ENCODE measurements at places on chromosomes 16 and 17.

GRCh38 chr16:14499110-14499509, 130.9 kb downstream of the PARN start:
- H3K4me1 ChIP-seq, result peaks cover 25% of the 10 kb centered on the region
- peaks cover 5% of the 10 kb centered on the region for H3K36me3 ChIP-seq
- H3K27ac ChIP-seq, result no peak overlapping the region
- no peak for DNase-seq

DNA sequence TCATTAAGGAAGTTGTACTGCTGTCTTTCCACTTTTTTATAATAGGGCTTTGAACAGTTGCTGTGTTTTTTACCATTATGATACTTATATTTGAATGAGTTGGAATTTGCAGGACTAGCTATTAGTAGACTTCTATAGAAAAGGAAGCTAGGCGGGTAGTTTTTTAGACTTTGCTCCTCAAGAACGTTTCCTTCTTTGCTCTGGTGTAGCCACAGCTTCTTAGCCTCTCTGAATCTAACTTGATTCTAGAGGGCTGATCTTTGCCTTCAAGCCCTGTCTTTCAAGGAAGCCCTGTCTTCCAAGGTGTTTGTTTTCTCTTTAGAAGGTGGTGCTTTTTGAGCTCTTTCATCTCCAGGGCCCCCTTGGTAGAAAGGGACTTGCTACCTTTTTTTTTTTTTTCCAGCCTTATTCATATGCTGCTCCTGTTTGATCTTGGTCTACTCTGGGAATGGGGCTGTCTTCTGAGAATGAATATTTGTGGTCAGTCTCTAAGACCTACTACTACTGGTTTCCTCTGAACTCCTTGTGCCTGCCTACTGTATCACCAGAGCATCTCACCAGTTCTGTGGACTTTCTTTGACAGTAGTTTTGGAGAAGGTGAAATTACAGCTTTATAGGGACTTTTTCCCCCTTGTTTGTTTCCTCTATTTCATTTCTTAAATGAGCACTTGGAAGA, 52.3 kb upstream of the RASL10B start:
- no peak for DNase-seq
- no peaks in the 10 kb centered on the region for H3K27me3 ChIP-seq
- H3K27ac ChIP-seq, result peak overlapping the region; percentile 42
- H3K4me1 ChIP-seq, result peaks cover 12% of the 10 kb centered on the region
- no peak overlapping the region for H3K4me3 ChIP-seq
- peaks cover 26% of the 10 kb centered on the region for H3K36me3 ChIP-seq

DNA sequence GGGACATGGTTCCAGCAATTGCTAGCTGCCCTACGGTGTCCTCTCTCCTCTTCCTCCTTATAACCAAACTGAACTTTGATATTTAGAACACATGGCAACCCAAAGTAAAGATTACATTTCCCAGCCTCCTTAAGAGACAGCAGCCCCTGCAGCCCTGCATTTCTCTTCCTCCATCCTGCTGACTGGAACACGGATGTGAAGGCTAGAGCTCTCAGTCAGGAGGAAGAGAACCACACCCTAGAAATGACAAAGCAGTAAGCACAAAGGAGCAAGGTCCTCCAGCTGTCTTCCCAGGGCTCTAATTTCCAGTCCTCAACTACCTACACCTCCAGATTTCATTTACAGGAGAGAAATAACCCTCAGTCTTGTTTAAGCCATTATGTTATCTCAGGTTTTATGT, 10.9 kb downstream of the DYNC1LI2 start:
- peaks cover 10% of the 10 kb centered on the region for H3K36me3 ChIP-seq
- no peak overlapping the region for H3K27ac ChIP-seq
- H3K4me3 ChIP-seq, result no peak overlapping the region
- H3K4me1 ChIP-seq, result peaks cover 9% of the 10 kb centered on the region

- H3K36me3 ChIP-seq, result no peaks in the 10 kb centered on the region
- no peaks in the 10 kb centered on the region for H3K27me3 ChIP-seq
- peaks cover 3% of the 10 kb centered on the region for H3K4me1 ChIP-seq
- no peak overlapping the region for H3K27ac ChIP-seq
- no peak overlapping the region for H3K4me3 ChIP-seq
These were observed 10.8 kb downstream of the SLC22A31 start for GRCh38 chr16:89189358-89190025.

GRCh38 chr17:7589891-7590691, at the start of gene SOX15:
SOX15 (minus strand) TSS chr17:7590094; CDS start chr17:7589676, 418 bp downstream.
- peaks cover 8% of the 10 kb centered on the region for H3K4me1 ChIP-seq
- H3K27ac ChIP-seq, result no peak within 1 kb of the TSS
- no peak for DNase-seq
- no peak within 1 kb of the TSS for H3K4me3 ChIP-seq

- H3K27ac ChIP-seq, result no peak overlapping the region
- H3K4me3 ChIP-seq, result no peak overlapping the region
- H3K36me3 ChIP-seq, result no peaks in the 10 kb centered on the region
- H3K27me3 ChIP-seq, result no peaks in the 10 kb centered on the region
These were observed 1931.9 kb downstream of the TP53TG3F start for GRCh38 chr16:35391328-35391727.

GRCh38 chr16:83937922-83938885, 14.8 kb upstream of the OSGIN1 start:
- no peaks in the 10 kb centered on the region for H3K27me3 ChIP-seq
- no peak overlapping the region for H3K27ac ChIP-seq
- no peak overlapping the region for H3K4me3 ChIP-seq

DNA sequence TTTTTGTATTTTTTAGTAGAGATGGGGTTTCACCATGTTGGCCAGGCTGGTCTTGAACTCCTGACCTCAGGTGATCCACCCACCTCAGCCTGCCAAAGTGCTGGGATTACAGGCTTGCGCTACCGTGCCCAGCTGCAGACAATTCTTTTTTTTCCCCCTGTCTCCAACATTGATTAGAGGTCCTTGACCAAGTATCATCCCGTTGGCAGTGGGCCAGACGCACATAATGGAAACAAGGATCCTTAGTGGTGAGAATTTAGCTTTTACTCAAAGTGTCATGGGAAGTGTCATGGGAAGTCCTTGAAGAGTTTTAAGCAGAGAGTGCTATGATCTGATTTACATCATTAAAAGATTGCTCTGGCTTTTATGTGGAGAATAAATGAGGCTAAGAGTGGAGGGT, 2.1 kb upstream of the FBXO47 start:
- peaks cover 5% of the 10 kb centered on the region for H3K36me3 ChIP-seq
- peaks cover 10% of the 10 kb centered on the region for H3K4me1 ChIP-seq
- no peak overlapping the region for H3K4me3 ChIP-seq
- no peak for DNase-seq

DNA sequence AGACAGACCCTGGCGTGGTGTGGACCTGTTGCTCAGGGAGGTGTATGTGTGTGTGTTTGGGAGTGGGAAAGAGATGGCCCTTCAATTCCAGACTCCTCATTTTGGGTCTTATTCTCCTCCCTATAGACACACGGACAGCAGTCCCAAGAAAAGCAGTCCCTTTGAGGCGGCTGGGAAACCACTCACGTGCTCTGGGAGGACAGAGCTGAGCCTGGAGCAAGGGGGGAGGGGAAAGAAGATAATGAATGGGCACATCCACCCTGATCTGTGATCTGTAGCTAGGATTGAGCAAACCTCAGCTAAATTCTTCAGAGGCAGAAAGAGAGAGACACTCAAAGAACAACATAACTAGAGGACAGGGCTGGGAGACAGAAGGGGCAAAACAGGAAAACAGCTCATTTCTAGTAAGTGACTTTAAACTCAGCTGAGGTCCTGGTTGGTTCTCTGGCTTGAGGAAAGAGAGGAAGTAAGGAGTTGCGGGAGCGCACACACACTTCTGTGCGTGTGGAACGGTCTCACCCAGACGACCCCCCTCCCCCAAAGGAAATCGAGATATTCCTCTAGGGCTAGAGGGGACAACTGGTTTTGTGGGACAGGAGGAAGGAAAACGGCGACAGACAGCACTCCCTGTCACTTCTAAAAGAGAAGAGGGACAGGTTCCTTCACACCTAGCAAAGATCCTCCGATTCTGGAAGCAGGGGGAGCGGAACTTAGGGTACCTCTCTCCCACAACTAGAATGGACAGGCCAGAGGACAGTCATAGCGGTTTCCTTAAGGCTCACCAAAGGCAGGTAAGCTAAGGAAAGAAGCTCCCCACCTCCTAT, 658 bp downstream of the RAB5C start:
- no peak for DNase-seq
- H3K36me3 ChIP-seq, result peaks cover 8% of the 10 kb centered on the region
- H3K4me3 ChIP-seq, result peak overlapping the region; percentile 94
- no peaks in the 10 kb centered on the region for H3K27me3 ChIP-seq

GRCh38 chr16:56856876-56857447, 8.0 kb upstream of the SLC12A3 start:
- no peak for DNase-seq
- no peak overlapping the region for H3K27ac ChIP-seq
- H3K27me3 ChIP-seq, result no peaks in the 10 kb centered on the region
- no peak overlapping the region for H3K4me3 ChIP-seq
- no peaks in the 10 kb centered on the region for H3K36me3 ChIP-seq

- no peak overlapping the region for H3K27ac ChIP-seq
- DNase-seq, result no peak
- no peaks in the 10 kb centered on the region for H3K27me3 ChIP-seq
- no peak overlapping the region for H3K4me3 ChIP-seq
- H3K36me3 ChIP-seq, result no peaks in the 10 kb centered on the region
- H3K4me1 ChIP-seq, result peaks cover 35% of the 10 kb centered on the region
These were observed 44.5 kb downstream of the SLFN5 start for GRCh38 chr17:35287286-35287811.

- H3K36me3 ChIP-seq, result no peaks in the 10 kb centered on the region
- no peak overlapping the region for H3K4me3 ChIP-seq
- H3K4me1 ChIP-seq, result peaks cover 15% of the 10 kb centered on the region
- DNase-seq, result no peak
- H3K27ac ChIP-seq, result no peak overlapping the region
- H3K27me3 ChIP-seq, result peaks cover 58% of the 10 kb centered on the region
These were observed 26.8 kb upstream of the CBFA2T3 start for GRCh38 chr16:89003831-89004208.

- no peak overlapping the region for H3K27ac ChIP-seq
- peaks cover 8% of the 10 kb centered on the region for H3K36me3 ChIP-seq
- DNase-seq, result no peak
- H3K4me1 ChIP-seq, result peaks cover 12% of the 10 kb centered on the region
- H3K4me3 ChIP-seq, result no peak overlapping the region
These were observed 2.2 kb downstream of the RASD1 start for GRCh38 chr17:17493986-17494466.

DNA sequence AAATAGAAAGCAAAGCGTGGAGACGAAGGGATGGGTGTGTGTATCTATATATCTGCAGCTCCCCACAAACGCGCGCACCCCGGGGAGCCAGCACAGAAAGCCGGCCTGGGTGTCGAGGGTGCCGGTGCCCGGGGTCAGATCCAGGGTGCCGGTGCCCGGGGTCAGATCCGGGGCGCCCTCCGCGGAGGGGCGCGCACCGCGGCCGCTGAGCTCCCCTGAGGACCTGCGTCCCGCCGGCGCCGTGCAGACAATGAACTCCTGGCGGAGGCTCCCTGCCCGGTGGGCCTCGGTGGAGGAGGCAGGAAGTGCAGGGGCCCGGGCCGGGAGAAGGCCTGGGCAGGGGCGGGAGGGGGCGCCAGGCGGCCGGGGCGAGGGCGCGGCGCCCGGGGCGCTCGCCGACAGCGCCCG, 1.1 kb downstream of the ZNF423 start:
- DNase-seq, result no peak
- no peaks in the 10 kb centered on the region for H3K36me3 ChIP-seq
- no peak overlapping the region for H3K4me3 ChIP-seq
- H3K4me1 ChIP-seq, result peaks cover 7% of the 10 kb centered on the region

DNA sequence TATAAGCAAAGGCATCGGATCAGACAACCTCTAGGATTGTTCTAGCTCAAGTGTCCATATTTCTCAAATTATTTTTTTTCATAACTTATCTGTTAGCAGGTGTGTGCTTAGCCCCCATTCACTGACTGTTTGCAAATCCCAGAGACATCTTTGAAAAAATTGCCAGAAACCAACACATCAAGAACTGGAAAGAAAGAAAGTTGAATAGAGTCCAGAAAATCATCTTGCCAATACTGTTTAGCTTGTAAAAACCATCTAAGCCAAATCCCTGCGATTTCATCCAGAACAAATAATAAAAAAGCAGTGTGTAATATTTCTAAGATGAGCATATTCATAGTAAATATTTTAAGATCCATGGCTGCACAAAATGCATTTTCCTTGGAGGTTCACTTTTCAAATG, 64.5 kb downstream of the WSCD1 start:
- H3K4me3 ChIP-seq, result no peak overlapping the region
- no peaks in the 10 kb centered on the region for H3K4me1 ChIP-seq
- no peak for DNase-seq

GRCh38 chr17:1027044-1027443, 30.1 kb downstream of the TIMM22 start:
- no peak overlapping the region for H3K4me3 ChIP-seq
- H3K27ac ChIP-seq, result no peak overlapping the region
- no peaks in the 10 kb centered on the region for H3K27me3 ChIP-seq
- no peaks in the 10 kb centered on the region for H3K4me1 ChIP-seq
- H3K36me3 ChIP-seq, result peaks cover 3% of the 10 kb centered on the region

DNA sequence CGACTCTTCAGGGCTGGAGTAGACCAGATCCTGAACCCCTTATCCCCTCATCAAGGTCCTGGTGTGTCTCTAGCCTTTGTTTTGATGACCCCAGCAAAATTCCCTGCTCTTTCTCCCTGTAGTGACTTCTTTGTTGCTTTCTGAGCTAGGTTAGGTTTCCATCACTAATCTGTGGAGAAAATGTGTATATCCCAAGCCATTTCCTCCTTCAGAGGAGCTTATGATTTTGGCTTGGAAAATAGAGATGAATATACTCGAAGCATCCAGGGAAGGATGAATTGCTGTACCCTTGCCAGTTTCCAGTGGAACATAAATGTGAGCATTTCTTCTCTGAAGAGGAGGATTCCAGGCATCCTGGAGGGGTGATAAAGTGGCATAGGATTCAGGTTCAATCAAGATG, 55.8 kb downstream of the KSR1 start:
- no peaks in the 10 kb centered on the region for H3K27me3 ChIP-seq
- H3K36me3 ChIP-seq, result no peaks in the 10 kb centered on the region
- peaks cover 7% of the 10 kb centered on the region for H3K4me1 ChIP-seq
- no peak overlapping the region for H3K4me3 ChIP-seq
- no peak overlapping the region for H3K27ac ChIP-seq
- DNase-seq, result no peak

DNA sequence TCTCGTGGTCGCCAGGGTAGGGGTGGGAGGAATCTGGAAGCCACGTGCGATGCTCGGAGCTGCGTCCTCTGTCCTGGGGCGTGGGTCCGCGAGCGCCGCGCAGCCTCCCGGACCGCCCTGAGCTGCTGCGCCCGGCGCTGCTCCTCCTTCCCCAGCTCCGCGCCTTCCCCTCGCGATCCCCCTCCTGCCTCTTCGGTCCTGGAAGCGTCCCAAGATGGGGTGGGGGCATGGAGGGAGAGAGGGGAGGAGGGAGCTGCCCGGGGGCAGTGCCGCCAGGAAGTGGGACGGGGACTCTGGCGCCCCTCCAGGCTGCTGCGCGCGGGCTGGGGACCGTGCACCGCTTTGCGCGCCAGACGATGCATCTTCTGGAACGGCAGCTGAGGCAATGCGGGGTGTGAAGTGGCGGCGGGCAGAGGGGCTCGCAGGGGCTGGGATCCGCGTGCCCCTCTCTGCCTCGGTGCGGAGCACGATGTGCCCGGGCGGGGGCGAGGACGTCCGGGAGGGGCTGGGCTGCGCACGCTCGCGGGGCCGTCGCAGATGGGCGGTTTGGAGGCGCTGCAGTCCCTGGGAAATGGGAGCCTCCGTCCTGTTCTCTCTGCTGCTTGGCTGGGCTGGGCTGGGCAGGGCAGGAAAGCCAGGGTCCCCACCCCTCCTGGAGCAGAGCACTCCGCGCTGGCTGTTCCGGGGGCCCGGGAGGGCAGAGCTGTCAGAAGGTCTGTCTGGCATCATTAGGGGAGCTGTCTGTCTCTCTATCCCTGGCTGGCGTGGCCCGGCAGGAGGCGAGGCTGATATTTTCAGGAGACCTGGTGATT, 388.0 kb downstream of the SEC14L1 start:
- no peak overlapping the region for H3K27ac ChIP-seq
- peak overlapping the region; percentile 68 for H3K4me3 ChIP-seq
- no peaks in the 10 kb centered on the region for H3K36me3 ChIP-seq
- DNase-seq, result peak; percentile 58
- peaks cover 1% of the 10 kb centered on the region for H3K4me1 ChIP-seq
